CD4-positive, alpha-beta T cell (primary cell): ENCODE measurements at places on chromosomes 13 and 19. TPM values are rescaled to one million over a fixed set of nuclear protein-coding genes. Genes with fewer than 3 reads are reported as not detected.

The RASGRP4 gene
- 0.45 TPM for total RNA-seq

The NOTCH3 gene
- not detected for total RNA-seq

The ZAR1L gene
- total RNA-seq: not detected

The KLK15 gene
- not detected for total RNA-seq

The RNF113B gene
- not detected for total RNA-seq

The PINLYP gene
- total RNA-seq: not detected

The EPSTI1 gene
- total RNA-seq: 23.5 TPM

The C19orf85 gene
- not detected for total RNA-seq
